Natural killer cell (primary cell): ENCODE measurements at places on chromosomes 1 and 21.

GRCh38 chr1:173409613-173410012 is 67.5 kb upstream of the PRDX6 start:
- DNase-seq, result no peak

DNA sequence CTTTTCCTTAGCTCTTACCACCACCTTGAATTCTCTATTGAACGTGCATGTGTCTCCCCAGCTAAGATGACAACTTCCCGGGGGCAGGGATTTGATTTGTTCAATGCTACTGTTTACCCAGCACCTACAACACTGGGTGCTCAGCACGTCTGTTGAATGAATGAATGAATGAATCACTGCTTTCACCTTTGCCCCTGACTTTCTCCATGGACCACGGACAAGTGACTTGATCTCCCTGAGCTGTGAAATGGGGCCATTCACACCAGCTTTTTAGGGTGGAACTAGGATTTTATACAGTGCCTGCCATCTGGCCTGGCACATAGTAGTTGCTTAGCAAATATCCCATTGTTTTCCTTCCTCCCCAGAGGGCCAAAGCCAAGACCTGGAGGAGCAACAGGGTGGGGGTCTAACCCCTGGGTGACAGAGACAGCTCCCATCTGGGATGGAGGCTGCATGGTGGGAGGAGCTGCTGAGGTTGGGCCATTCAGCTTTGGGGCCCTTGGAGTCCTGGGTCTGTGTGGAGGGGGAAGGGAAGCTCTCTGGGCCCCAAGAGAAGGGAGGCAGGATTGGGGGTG is 15.7 kb downstream of the TNFRSF1B start:
- no peak for DNase-seq

DNA sequence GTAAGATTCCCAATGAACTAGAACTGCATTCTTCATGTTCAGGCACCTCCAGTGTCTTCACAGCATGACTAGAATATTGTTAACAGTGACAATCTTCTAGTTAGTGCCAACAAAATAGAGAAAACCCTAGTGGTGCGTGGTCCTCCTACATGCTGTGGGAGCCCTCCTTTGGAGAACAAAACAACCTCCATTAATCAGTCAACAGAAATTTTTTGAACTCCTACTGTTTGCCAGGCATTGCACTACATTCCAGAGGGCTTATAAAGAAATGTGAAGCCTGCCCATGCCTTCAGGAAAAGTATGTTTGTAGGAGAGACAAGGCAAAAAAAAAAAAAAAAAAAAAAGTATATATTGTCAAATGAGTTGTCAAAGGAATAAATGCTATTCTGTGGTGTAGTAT is 252.7 kb downstream of the LRRC40 start:
- DNase-seq, result no peak

GRCh38 chr1:227733751-227734545 is 1.2 kb downstream of the JMJD4 start:
- DNase-seq, result no peak

DNA sequence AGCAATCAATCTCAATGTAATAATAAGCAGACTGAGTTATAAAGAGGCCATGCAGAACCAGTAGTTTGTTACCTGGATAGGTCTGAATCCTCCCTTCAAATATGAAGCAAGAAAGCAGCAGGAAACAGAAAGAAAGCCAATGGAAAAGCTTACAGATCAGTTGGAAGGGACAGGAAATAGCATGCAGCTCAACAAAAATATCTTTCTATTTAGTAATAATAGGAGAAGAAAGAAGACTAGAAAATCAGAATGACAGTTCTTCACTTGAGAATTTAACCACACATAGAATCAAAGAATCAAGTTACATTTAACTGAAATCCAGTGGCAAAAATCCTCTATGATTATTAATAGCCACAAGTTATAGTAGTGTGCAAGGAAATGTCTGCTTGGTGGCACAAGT is 194.4 kb downstream of the EIF4G3 start:
- DNase-seq, result no peak

GRCh38 chr1:173424143-173424542 is 53.0 kb upstream of the PRDX6 start:
- DNase-seq, result no peak

DNA sequence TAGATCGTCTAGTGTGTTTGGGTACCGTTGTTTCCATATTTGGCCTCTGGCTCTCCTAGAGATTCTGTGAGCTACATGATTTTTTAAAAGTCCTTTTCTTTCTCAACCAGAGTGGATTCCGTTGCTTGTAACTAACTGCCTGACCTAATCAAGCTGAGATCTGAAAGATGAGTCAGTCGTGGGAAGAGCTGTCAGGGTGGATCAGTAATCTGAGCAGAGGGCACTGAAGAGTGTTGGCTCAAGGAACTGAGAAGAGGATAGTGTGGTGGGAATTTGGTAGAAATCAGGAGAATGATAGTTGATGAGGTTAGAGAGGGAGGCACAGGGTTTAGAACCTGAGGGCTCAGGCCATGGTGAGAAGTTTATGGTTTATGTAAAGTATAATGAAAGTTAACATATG is 52.2 kb downstream of the TRAF5 start:
- no peak for DNase-seq

DNA sequence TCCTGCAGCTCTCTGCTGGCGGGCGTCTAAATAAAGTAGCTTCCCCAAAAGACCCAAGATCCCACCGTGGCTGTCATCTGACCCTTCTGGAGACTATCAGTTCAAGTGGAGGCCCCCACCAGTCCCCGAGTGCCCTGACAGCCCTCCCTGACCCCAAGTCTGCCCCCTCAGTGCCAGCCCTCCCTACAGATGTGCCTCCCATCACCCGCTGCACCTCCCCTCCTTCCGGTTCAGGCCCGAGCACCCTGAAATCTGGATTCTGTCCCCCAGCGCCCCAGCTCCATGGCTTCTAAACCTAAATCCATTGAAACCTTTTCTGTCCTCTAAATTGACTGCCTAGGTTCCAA is 595 bp downstream of the IL10RB start:
- DNase-seq, result peak; percentile 58

DNA sequence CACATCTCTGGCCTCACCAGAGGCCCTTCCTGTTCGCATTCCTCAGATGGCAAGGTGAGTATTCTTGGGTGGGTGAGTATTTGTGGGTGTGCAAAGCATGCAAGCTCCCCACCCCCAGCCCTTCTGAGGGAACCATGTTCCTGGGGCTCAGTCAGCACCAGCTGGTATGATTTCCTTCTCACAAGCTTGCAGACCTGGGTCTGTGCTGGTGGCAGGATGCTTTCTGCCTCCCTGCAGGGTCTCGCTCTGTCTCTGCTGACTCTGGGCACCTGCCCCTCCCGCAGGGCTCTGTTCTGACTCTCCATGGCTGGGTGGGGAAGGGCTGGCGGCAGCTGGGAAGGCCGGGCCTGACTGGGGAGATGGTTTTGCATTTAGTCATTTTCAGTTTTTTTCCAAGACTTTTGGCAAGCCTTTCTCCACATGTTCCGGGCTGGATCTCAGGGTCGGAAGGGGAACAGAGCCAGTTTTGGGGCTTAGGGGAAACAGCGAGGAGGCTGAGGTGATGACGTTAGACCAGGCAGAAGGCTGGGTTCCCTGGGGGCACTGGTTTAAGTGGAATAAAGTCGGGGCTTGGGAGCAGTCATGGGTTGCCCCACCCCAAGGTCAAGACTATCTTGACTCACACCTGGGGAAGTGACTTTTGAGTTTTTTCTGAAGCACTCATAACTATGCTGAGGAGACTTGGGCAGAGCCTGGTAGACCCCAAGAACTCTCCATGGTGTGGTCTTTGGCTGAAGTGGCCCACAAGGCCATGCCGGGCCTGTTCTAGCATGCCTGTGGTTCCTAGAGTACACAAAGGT is 6.2 kb downstream of the RASSF5 start:
- no peak for DNase-seq

GRCh38 chr1:234458352-234459017 is 20.5 kb downstream of the TARBP1 start:
- no peak for DNase-seq

GRCh38 chr21:43944078-43944633 is 68.0 kb upstream of the TRAPPC10 start:
- no peak for DNase-seq

GRCh38 chr1:43549921-43550597 is 19.4 kb downstream of the PTPRF start:
- no peak for DNase-seq

DNA sequence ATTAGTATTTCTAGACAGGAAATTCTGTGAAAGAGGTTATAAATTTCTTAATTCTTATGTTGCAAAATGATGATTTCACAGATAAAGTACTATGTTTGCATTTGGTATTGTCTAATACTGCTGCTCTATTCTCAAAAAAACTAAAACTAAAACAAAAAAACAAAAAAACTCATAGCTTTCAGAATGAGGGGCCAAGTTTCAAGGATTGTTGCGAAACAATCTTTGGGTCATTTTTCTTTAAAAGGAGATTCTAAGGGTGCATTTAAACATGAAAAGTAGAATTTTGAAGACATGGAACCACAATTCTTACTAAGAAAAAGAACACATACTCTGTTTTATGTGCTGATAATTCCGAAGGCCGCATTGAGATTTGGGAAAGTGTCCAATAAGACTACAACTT is 645.1 kb downstream of the ADGRL2 start:
- DNase-seq, result no peak
